ENCODE measurements at places on chromosomes 11 and 22.
A peak's percentile ranks its signal among the peaks of the same experiment; 100 is the strongest.

- peak; percentile 59 for DNase-seq
Measured at GRCh38 chr22:30754971-30755758, 60.5 kb downstream of the OSBP2 start.

DNA sequence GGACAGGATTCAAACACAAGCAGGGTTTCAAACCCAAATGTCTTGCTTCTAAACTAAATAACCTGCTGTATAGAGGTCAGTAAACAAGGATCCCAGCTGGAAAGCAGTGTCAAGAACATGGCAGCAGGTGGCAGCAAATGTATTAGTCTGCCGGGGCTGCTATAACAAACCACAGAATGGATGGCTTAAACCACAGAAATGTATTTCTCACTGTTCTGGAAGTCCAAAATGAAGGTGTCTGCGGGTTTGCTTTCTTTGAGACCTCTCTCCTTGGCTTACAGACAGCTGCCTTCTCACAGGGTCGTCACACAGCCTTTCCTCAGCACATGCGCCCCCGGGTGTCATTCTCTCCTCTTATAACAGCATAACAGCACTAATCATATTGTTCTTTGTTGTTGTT is 65.1 kb upstream of the LRRC55 start:
- DNase-seq, result no peak

- DNase-seq, result no peak
Measured at GRCh38 chr22:27713461-27713860, 88.1 kb downstream of the MN1 start.

GRCh38 chr11:43116071-43116470 is 195.7 kb upstream of the API5 start:
- no peak for DNase-seq

- DNase-seq, result peak; percentile 51
Measured at GRCh38 chr11:2975594-2975993, 16.5 kb downstream of the NAP1L4 start.

GRCh38 chr11:116953530-116954285 is 116.3 kb upstream of the APOA1 start:
- peak; percentile 54 for DNase-seq

DNA sequence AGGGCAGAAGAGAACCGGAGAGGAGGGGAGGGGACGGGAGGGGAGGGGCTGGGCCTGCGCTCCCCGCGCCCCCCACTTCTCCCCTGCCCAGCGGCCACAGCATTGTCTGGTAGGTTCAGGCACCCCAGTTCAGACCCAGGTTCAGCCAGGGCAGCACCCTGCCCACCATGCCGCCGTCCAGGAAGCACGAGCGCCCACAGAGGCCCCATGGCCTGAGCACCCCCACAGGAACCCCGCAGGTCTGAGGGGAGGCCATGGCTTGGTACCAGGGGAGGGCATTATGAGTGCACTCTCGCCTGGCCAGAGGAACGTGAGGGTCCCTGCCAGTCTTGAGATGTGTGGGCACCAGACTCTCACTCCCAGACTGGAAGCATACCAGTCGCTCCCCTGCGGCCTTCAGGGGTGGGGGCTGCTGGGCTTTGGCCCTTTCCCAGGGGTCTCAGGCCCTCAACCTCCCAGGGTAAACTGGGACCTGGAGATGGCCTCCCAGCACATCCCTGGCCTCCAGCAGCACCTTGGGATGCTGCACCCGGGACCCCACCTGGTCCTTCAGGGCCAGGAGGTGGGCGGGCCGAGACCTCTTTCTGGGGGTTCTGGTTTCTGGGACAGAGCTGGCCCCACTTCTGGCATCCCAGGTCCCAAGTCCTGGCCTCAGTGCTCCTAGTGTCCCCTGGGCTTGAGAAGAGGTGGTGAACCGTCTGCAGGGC is 597 bp upstream of the PLXNB2 start:
- DNase-seq, result no peak

DNA sequence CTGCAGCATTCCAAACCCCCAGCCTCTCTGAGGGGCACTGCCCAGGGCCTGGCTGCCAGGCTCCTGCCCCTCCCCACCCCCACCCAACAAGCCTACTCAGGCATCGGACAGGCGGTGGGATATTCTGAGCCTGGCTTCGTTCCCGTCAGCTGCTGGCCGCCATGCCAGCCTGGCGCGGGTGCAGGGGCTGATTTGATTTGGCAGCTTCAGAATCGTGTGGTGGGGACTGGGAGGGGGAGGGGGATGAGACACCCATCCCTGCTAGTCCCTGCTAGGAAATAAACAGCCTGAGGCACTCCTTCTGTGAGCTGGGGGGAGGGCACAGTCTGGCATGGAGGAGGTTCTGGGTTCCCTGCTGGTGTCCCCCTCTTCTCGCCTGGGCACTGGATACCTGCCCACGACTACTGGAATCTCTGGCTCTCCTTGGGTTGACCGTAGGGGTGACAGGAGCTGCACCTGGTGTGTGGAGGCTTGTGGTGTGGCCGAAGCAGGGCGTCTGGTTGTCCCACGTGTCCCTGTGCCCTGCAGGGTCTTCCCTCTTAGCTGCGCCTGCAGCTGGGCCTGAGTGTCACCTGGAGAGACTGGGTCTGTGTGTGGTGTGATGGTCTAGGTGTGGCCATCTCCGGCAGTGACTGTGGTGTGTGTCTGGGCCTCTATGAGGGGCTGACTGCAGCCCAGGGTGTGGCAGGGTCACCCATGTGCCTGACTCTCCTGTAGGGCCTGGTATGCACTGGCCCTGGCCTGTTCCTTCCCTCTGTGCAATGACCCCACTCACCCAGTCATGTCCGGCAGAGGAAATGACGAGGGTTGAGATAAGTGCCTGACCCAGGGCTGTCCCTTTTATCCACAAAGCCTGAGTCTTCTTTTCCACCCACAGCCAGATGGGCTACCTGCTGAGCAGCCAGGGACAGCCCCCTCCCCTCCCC is 42.2 kb downstream of the PDE2A start:
- no peak for DNase-seq

DNA sequence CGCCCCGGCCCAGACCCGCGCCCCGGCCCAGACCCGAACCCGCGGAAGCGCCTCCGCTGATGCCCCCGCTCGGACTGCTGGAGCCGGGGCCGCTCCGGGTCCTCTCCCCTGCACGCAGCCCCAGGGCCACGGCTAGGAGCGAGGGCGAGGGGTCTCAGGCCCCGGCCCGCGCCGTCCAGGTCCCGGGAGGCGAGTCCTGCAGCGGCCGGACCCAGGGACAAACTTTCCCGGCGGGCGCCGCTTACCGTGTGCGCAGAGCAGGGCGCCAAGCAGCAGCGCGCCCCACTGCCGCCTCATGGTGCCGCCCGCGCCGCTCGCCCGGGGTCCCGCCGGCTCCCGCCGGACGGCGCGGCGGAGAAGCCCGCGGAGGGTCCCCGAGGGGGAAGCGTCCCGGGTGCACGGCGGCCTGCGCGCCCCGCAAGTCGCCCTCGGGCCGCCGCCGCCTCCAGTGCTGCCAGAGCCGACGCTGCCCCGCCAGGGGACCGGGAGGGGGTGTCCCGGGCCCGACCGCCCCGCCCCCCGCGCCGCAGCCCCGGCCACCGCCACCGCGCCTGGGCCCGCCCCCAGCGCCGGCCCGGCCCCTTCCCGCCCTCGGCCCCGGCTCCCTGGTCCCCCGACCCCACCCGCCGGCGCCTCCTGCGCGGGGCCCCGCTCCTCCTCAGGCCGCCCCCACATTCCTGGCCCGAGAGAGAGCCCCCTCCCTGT is at the start of gene LRP4:
Gene LRP4, minus strand, starts transcription at position 468 of the 705 bp plus-strand sequence. Its CDS starts 171 bp downstream, at position 297.
- peak; percentile 10 for DNase-seq

Data from CD4-positive, alpha-beta T cell treated with Interleukin-4 for 4 hours (primary cell).